ENCODE measurements at places on chromosomes 6 and 20.

DNA sequence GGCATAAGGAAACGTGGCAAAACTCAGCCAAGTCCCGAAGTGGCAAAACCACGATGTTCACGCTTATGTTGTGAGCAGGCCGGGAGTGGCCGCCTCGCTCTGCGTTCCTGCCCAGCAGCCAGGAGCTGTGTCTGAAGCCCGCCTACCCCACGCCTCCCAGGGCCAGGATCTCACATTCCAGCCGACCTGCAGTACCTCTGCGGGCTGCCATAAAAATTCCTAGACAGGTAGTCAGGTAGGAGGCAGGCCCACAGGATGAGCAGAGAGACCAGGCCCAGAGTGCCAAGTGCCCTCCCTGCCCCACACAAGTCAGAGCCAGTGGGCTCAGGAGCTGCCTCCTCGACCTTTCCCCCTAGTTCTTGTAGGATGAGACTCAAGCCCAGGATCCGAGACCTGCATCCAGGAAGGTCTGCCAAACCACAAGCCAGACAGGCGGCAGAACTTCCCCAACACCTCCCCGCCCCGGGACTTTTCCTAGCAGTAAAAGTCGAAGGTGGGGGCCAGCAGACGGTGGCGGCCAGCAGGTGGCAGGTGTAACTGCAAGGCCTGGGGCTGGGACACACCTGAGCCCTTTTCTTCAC is 16.7 kb downstream of the PMEPA1 start:
- DNase-seq = no peak

DNA sequence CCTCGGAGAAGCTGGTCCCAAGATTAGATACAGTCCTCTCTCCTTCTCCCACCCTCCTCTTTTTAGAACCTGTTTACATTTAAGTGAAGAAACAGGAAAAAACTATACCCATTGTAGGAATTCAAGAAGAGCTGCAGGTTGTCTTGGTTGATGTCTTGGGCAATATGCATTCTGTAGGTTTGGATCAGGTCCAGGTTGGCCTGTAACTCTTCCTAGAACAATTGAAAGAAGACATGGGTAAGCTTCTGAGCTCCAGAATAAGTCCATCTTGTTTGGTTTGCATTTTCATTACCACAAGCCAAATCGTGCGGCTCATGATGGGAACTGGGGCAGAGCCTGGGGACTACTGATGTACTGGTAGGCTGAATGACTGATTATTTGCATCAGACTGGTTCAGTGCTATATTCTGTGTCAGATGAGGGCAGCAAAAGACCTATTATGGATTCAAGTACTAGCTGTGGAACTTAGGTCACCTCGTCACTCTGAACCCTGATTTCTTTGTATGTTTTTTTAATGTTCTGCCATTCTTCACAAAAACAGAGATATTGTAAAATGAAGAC is 20.3 kb upstream of the SLA2 start:
- no peak for DNase-seq

- DNase-seq = no peak
Observed at GRCh38 chr6:24574809-24575208, 71.2 kb downstream of the KIAA0319 start.

DNA sequence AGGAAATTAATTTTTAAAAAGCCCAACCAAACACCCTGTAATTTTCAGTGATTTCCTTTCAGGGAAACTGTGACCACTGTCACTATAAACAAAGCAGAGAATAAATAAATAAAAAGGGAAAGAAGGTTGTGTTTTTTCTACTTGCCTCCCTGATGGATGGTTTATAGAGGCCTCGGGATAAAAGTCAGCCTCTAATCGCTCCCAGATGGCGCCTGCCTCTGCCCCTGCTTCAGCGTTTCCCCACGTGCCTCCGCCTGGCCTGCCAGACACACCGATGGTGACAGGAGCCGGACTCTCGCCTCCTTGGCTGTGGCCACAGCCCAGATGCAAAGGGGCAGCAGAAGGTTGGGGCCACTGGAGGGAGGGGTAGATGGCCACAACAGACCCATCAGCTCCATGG is 327.7 kb downstream of the CDC5L start:
- DNase-seq = no peak

GRCh38 chr6:170454512-170455285 is 98.4 kb downstream of the PSMB1 start:
- DNase-seq = no peak

DNA sequence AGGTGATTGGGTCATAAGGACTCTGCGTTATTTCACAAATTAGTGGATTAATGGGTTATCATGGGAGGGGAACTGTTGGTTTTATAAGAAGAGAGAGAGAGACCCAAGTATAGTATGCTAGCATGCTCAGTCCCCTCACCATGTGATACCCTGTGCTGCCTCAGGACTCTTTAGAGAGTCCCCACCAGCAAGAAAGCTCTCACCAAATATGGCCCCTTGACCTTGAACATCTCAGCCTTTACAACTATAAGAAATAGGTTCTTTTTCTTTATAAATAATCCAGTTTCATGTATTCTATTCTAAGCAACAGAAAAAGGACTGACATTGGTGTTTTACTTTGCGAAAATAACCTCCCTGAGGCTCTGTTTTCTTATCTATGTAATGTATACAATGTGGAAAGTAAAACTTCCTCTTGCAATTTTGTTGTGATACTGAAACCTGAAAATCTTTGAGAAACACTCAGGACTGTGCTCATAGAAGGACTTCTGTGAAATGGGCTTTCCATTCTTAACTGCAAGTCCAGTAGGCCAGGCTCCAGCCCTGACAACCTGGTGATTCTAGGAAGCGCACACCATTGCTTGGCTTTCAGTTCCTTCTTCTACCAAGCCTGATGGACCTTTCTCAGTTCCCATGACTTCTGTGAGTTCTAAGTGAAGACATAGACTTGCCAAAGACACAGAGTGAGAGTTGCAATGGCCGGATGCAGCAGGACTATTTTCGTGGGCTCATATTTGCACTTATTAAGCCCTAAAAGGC is 21.9 kb downstream of the SIRPD start:
- no peak for DNase-seq

DNA sequence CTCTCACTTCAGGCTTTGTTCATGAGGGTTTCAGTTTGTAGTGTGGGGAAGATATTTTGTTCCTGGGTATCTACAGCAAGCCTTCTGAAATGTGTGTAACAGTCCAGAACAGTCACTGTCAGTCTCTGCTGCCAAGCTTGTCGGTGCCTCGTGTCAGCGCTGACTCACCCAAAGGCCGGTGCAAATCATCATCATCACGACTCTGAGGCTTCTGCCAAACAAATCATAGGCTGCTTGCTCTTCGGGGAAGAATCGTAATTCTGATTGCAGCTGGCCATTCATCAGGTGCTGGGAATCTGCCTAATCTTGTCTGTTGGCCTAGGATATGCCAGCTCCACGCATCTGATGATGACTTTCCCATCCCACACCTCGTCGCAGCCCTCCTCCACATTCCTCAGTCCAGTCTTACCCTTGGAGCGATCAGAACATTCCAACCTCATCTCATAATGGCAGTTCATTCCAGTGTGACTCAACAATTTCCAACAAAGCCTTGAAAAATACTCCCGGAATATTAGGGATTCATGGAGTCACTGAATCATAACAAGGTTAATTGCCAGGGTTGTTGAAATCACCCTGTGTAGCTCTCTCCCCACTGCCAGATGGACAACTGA is 40.9 kb downstream of the ALDH8A1 start:
- DNase-seq = no peak

- no peak for DNase-seq
Observed at GRCh38 chr6:36930483-36930882, 24.1 kb upstream of the PI16 start.

- no peak for DNase-seq
Observed at GRCh38 chr6:66897576-66897975, 1190.5 kb upstream of the EYS start.

- no peak for DNase-seq
Observed at GRCh38 chr6:28335040-28335563, 846 bp downstream of the ZSCAN31 start.

GRCh38 chr20:51583499-51583898 is 41.0 kb upstream of the NFATC2 start:
- no peak for DNase-seq

DNA sequence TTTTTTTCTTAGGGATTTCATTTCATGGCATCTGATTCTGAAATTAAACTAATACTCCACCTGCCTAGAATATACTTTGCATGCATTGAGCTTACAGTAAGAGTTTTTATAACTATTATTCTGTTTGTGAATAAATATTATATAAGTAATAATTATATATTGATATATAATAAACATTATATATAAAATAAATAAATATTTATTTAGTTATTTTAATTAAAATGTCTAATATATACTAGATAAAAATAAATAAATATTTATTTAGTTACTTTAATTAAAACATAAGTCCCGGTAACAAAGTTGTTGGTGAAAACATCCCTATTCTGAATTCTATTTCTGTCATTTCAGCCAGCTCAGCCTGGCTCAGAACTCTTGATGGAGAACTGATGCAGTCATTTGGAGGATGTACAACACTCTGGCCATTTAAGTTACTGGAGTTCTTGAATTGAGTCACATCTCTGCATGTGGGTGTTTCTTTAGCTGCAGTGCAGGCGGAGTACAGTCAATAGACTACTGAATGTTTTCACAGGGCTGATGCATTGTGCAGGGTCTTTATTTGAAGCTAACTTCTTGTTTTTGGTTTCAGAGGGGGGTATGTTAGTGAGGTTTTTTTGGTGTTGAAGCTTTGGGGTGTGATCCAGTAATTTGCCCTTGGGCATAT is 508.9 kb upstream of the ADGRB3 start:
- DNase-seq = no peak

- no peak for DNase-seq
Observed at GRCh38 chr6:24648276-24648675, 2.3 kb upstream of the KIAA0319 start.

- no peak for DNase-seq
Observed at GRCh38 chr6:169277619-169278018, 24.0 kb upstream of the THBS2 start.

GRCh38 chr6:157096105-157096504 is 227.2 kb downstream of the TMEM242 start:
- no peak for DNase-seq

- DNase-seq = no peak
Observed at GRCh38 chr6:4378319-4378996, 243.1 kb upstream of the ECI2 start.

All from activated CD4-positive, alpha-beta T cell treated with anti-CD3 and anti-CD28 coated beads, Interleukin-2, amount 50 U/mL, for 48 hours (primary cell).